ENCODE measurements at places on chromosomes 5 and 9.

DNA sequence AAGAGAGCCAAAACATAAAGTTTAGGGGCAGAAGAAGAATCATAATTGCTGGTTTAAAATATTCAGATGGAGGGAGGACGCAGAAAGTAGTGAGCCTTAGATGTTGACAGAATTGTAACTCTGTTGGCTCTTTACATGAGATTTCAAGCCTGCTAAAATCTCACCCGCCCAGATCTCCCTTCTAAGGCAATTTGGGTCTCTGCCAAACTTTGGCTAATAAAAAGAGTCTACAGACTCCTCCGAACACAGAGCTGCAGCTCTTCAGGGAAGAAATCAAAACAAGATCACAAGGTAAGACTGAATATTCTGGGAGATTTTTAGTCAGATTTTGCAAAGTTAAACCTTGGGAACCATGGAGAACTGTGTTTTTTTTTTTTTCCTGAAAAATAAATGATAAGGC, at the start of gene IL33:
Gene IL33 (plus strand): TSS at position 246 of the 400 bp plus-strand sequence. CDS start 25,888 bp downstream, outside the sequence.
- no peak for DNase-seq

GRCh38 chr5:147044572-147045273, 166.2 kb upstream of the PPP2R2B start:
- no peak for DNase-seq

DNA sequence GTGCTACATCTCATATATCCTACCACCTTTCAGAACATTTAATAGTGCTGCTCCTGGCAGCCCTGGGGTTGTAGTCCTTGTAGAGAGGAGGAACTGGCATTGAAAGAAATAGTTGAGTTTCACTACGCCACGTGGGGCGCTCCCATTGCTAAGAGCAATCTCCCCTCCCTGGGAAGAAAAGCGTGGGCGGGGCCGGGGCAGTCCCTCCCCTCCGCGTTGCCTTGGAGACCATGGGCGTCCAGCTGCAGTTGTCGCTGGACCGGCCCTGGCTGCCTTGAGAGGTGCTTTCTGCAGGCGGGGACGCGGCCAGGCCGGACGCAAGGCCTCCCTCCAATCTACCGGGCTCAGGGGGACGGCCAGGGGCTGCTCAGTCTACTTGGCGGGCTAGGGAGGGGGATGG, 368 bp upstream of the CCDC180 start:
- DNase-seq, result no peak

GRCh38 chr5:33074548-33074947, 363.4 kb downstream of the NPR3 start:
- no peak for DNase-seq

DNA sequence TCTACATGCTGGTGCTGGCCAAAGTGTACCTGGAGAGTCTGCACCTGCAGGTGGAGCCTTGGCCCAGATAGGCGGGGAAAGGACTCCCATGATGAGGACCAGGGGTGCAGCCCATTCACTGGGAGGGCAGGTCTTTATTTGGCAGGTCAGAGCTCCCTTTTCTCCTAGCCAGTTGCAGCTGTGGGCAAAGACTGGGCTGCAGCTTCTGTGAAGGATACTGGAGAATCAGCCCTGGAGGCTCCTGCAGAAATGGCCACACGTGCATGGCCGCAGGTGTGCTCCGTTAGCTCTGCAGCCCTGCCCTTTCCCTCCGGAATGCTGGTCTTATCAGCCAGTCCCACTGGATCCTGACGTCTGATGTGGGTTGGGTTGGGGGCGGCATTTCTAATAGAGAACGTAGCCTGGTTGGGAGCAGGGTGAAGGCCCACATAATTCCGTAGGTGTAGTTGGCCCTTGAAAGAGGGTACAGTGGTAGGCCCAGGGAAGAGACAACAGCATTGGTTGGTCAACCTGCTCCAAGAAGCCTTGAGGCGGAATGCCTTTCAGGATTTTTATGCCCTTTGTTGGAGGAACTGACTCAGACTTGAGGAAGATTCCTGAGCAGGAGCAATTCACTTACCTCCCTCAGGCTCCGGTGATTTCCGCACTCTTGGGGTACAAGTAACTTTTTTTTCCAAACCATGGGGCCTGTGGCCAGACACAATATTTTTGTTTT, 22.0 kb upstream of the TIFAB start:
- DNase-seq, result no peak

GRCh38 chr5:40034441-40034840, 609.7 kb upstream of the DAB2 start:
- DNase-seq, result no peak

GRCh38 chr5:146059460-146060220, 45.7 kb downstream of the PLAC8L1 start:
- no peak for DNase-seq

- DNase-seq, result no peak
Measured at GRCh38 chr9:80040457-80040856, 468.7 kb downstream of the TLE4 start.

DNA sequence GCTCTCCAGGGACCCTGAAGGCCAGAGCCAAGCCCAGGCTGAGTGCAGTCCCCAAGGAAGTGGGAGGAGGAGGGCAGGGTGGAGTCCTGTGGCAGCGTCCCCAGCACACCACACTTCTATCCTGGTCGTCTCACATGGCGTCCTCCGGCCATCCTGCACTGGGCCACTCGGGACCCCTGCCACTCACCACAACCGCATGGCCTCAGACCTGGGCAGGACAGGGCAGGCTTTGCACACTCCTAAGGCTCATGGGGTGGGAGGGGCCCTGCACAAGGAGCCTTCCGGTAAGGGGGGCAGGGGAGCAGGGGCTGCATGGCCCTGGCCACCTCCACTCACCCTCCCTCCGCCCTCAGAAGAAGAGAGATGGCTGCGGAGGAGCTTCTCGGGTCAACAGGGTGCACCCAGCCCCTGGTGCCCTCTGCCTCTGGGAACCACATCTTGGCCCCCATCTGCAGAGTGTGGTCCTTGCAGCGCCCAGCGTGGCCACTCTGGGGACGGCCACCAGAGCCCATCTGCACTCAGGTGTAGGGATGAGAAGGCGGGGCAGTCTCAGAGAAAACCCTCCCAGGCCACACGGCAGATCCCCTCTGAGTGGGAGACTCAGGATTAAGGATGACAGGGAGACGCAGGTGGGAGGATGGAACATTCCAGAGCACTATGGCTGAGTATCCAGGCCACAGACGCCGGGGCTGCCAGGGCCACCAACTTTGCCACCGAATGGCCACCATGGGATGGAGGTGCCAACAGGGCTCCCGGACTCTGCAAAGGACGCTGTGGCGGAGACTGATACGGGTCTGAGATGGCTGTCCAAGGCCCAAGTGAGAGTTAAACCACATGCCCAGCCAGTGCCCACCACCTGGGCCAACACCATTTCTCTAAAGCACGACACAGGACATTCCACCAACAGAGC, 7.6 kb downstream of the TPPP start:
- no peak for DNase-seq

- DNase-seq, result no peak
Measured at GRCh38 chr5:137366526-137366925, 132.6 kb downstream of the SPOCK1 start.

- DNase-seq, result no peak
Measured at GRCh38 chr5:160312960-160313727, 780 bp upstream of the CCNJL start.

- no peak for DNase-seq
Measured at GRCh38 chr9:29555502-29555901, 1982.2 kb upstream of the C9orf72 start.

DNA sequence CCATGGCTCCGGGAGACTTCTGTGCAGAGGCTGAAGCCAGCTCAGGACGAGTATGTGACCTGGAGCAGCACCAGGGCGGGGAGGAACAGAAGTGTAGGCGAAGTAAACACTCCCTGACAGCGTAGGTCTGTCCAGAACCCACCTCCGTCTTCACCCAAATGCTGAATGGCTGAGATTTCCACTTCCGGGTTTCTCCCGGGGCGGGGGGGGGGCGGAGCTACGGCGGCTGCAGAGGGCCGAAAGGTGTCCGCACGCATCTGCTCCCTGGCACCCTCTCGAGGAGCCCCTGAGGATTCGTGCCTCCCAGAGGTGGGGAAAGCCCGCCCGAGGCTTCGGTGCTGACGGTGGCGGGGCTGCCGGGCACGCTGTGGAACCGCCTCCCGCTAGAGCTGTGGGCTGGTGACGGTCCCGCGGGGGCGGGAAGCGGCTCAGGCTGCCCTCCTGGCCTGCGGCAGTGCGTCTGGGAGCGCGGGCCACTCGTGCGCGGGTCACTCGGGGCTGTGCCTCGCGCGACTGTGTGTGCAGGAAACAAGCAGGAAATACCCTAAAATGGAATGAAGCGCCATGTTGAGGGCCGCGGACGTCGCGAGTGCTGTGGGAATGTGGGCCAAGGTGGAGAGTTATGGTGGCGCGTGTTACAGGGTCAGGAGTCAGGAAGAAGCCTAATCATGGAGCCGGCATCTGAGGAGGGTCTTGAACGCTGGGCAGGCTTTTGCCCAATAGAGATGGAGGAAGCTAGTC, 1425.4 kb downstream of the FOXD4L5 start:
- peak; percentile 16 for DNase-seq

DNA sequence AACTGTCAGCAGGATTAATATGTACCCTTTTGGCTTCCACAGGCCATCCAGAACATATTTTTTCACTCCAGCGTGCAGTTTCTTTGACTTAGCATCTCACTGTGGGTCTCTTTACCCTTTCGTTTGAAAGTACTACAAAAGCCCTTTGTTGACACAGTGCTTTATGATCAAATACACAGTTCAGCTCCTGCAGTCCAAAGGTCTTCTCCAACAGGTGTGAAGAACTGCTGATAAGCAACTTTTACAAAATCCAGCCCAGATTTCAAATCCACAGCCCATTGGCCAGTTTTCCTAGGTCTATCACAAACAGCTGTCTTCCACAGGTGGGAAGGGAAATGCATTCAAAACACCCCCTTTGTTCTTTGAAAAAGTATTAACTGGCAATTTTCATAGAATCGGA, 54.8 kb downstream of the MYO10 start:
- no peak for DNase-seq

DNA sequence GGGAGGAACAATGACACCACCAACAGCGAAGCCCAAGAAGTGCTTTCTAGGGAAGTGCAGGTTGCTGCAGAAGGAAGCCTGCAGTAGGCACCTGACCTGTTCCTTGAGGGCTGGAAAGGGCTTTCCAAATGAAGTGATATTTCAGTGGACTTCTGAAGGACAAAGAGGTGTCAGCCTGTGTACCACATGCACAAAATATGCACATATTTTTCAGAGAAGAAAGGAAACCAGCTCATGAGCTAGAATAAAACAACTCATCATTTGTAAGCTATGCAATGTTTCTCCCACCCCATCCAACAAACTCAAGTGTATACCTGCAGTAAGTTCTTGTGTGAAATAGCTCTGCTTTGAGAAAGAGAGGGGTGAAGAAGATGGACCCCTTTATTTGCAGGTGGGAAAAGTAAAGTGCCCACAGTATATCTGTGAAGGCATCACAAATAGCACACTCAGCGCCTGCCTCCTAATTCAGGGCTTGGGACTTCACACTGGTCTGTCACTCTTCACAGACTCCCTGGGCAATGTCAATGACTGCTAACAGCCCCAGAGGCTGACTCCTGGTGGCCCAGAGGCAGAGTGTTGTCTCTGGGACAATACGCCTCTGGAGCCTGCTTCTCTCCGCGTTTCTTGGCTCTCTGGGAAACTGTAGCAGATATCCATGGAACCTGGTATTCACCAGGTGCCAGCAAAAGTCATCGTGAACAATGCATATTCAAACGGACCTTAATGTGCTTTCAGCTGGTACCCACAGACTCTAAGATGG, 198.1 kb upstream of the EFNA5 start:
- DNase-seq, result no peak

- no peak for DNase-seq
Measured at GRCh38 chr5:73419465-73420390, 28.8 kb downstream of the FOXD1 start.

DNA sequence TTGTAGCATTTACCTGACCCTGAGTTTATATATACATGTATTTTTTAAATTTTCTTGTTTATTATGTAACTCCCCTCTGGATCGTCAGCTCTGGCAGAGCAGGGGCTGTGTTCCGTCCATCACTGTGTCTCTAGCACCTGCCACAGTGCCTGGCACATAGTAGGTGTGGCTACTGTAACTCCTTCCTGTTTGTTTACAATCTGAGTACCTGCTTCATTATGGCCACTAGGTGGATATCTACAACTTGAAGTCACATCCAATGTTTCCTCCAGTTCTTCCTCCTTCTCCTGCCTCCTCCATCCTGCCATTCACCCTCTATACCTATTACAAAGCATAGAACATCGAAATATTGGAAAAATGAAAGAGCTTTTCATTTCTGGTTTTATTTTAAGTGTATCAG, 14.2 kb upstream of the PPP1R2B start:
- DNase-seq, result no peak

DNA sequence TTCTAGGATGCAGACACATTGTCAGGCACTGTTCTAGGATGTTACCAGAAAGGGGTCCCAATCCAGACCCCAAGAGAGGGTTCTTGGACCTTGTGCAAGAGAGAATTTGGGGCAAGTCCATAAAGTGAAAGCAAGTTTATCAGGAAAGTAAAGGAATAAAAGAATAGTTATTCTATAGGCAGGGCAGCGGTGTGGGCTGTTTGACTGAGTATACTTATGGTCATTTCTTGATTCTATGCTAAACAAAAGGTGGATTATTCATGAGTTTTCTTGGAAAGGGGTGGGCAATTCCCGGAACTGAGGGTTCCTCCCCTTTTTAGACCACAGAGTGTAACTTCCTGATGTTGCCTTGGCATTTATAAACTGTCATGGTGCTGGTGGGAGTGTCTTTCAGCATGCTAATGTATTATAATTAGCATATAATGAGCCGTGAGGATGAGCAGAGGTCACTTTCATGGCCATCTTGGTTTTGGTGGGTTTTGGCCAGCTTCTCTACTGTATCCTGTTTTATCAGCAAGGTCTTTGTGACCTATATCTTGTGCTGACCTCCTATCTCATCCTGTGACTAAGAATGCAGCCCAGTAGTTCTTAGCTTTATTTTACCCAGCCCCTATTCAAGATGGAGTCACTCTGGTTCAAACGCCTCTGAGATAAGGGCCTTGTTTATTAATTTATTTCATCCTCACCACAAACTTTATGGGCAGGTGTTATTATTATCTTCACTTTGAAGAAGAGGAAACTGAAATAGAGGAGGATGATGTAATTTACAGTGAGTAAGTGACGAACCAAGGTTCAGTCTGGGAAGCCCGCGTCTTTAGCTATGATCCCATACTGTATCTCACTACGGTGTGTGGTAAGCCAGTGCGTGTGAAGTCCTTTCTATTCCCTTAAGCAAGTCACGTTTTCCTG, 186.0 kb upstream of the KLF4 start:
- no peak for DNase-seq

GRCh38 chr9:136147038-136147889, 28.6 kb upstream of the TMEM250 start:
- DNase-seq, result no peak

- DNase-seq, result no peak
Measured at GRCh38 chr9:108003526-108003925, 514.0 kb upstream of the KLF4 start.

- no peak for DNase-seq
Measured at GRCh38 chr5:142132916-142133315, 24.3 kb downstream of the NDFIP1 start.

DNA sequence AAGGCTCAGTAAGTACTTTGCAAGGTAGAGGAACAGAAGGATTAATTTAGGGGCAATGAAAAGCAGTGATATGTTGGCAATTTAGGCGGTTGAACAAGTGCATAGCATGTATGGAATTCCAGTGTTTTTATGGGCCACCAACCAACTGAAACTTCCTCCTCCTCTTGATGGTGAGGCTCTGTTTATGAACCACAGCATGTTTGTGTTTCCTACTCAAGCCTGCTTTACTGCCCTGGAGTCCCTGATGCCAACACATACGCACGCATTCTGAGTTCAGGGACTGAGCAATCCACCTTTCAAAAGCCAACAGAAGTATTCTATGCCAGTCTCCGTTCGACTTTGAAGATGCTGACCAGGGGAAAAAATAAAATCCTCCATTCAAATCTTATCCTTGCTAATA, 417.5 kb downstream of the EFNA5 start:
- no peak for DNase-seq

- DNase-seq, result no peak
Measured at GRCh38 chr5:6412811-6413210, 34.5 kb upstream of the MED10 start.
